ENCODE measurements at places on chromosomes 11 and 22.

- DNase-seq: no peak
Observed at GRCh38 chr22:25508161-25508560, 56.3 kb upstream of the GRK3 start.

GRCh38 chr11:41431784-41432183, 27.7 kb downstream of the LRRC4C start:
- DNase-seq: no peak

DNA sequence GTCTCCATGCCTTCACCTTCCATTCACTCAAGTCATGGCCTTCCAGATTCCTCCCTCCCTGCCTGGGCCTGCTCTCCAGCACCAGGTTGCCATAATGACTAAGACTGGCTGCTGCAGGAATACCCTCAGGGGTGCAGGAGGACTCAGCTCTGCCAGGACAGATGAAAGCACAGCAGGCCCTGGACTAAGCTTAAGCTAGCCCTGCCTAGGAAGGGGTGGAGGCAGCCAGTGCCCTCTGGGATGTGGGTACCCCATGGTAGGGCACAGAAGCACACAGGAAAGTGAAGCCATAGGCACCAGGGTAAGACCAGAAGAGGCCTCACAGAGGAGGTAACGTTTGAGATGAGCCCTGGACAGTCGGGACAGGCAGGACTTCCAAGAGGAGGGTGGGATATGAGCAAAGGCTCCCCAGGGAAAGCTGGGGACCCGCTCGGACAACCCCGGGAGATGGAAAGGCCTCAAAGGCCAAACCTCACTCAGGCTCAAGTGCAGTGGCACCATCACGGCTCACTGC, 3.0 kb upstream of the RIN1 start:
- no peak for DNase-seq

DNA sequence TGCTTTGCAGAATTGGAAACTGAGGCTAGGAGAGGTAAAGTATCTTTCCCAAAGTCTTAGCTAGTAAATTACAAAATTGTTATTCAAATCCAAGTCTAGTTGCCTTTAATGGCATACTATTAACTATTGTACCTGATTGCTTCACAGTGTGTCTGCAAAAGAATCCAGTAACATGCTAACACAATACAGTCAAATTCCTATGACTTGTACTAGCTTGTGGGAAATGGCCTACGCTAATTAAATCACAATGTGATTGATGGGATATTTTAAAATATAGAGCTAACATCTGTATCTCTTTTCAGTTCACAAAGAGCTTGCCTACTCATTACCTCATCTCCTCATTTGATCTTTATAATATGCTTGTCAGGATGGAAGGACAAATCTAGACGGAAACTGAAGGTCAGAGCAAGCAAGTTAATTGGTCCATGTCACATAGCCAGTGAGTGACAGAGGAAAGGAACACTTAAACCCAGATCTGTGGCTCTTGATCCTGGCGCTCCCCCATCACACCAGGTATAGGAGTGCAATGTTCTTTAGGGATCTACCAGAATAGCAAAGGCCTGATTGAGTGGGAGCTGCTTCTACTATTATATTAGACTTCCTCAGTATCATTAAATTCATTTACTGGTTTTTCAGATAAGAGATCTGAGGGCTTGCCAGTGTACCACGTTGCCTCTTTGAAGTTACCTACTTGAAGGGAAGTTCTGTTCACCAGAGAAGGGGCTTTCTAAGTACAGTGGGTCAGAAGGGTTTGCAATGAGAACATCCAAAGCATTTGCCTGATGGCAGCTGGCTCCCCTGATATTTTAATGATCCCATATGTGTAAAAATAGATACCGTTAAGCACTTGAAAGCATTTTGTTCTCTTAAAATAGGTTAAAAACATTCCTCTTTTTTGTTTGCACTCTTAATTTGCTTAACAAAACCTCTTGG, 213.6 kb upstream of the SESN3 start:
- no peak for DNase-seq

- no peak for DNase-seq
Observed at GRCh38 chr11:30724274-30724673, 138.1 kb upstream of the MPPED2 start.

GRCh38 chr11:64674774-64675173, 48.2 kb downstream of the NRXN2 start:
- DNase-seq: no peak

DNA sequence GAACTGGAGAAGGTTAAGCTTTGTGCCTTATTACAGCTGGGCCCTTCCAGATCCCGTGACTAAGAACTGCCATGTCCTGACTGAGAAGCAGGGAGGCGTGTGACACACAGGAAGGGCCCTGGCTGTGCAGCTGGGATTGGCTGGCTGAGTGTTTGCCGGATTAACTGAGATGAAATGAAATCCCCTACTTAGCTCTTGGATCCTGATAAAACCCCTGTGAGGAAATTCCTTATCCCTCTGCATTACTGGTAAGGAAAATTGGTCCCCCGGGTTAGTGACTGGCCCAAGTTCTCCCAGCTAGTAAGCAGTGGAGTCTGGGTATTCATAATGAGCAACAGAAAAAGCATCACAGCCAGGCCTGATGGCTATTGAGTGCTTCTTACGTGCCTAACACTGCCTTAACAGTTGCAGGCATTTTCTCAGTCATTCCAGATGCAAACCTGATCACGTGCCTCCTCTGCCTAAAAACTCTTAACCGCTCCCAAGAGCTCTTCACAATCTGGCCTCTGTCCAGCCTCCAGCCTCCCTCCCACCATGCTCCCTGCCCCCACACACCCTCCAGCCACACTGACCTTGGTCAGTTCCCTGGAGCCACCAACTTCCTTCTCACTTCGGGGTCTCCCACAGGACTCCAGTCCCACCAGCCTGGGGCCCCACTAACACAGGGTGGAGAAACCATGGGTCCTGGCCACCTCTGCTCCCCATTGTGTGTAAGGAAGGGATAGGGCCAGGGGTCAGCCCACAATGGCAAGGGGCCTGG, 37.8 kb downstream of the ARRB1 start:
- DNase-seq: no peak

- no peak for DNase-seq
Observed at GRCh38 chr11:1482581-1483444, 3.8 kb downstream of the MOB2 start.

DNA sequence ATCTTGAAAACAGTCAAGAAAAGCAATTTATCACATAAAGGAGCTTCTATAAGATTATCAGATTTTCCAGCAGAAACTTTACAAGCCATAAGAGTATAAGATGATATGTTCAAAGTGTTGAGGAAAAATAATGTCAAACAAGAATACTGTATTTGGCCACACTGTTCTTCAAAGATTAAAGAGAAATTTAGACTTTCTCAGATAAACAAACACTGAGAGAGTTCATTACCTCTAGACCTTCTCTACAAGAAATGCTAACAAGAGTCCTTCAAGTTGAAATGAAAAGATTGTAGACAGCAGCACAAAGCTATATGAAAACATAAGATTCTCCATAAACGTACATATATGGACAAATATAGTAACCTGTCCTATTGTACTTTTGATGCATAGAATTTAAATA, 8.0 kb upstream of the MTMR2 start:
- DNase-seq: no peak

DNA sequence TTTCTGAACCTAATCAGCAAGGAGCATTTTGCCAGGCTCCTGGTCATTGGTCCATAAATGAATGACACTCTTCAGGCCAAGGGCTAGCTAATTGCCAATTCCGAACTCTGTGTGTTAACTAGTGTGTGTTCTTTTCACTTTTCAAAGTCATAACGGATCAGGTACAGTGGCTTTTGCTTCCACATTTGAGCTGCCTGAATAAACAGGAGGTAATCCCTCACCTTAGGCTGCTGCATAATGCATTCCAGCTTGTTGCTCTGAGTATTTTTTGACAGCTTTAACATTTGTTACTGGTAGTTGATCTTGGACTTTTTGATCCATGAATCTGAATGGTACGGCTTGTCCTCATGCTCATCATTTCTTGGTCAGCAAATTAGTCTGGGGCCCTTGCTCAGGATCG, 485.1 kb downstream of the CNTN5 start:
- no peak for DNase-seq

DNA sequence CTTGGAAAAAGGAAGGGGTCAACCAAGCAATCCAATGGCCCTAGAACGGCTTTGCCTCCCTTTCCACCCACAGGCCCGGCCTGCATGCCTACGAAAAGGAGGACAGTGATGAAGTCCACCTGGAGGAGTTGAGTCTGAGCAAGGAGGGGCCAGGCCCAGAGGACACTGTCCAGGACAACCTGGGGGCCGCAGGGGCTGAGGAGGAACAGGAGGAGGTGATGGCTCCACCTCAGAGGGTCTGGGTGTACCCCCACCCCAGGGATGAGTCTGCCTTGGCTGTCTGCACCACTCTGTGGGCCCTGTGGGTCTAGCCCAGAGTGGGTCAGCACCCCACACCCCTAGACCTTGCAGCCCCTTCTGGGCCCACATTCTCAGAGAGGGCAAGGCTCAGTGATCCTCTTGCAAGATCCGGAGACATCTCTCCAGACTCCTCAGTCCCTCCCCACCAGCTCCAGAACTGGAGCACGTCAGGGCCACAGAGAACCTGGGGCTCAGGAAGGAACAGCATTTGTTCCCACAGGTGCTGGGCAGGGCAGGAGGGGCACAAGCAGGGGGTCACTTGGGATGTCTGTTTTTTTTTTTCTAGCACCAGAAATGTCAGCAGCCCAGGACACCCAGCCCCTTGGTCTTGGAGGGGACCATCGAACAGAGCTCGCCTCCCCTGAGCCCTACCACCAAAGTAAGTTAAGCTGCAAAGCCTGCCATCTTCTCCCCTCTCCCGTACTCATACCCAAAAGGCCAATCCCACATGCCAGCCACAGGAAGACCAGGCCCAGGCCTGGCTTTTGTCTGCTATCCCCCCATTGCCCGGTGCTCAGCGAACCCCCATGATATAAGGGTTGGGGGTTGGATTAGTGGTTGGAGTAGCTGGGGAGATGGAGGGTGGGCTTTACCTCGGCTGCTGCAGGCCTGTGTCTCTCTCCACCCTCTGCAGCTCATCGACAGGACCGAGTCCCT, 8.1 kb downstream of the PRR33 start:
- no peak for DNase-seq

- DNase-seq: no peak
Observed at GRCh38 chr11:73951797-73952196, 971 bp downstream of the DNAJB13 start.

GRCh38 chr11:102719620-102720277, 5.0 kb downstream of the MMP8 start:
- DNase-seq: no peak

- DNase-seq: no peak
Observed at GRCh38 chr11:79415411-79415810, 25.4 kb downstream of the TENM4 start.

- DNase-seq: no peak
Observed at GRCh38 chr22:18950141-18950540, 14.0 kb upstream of the PRODH start.
